HT1080 (cell line): ENCODE measurements at places on chromosomes 3 and 15.

DNA sequence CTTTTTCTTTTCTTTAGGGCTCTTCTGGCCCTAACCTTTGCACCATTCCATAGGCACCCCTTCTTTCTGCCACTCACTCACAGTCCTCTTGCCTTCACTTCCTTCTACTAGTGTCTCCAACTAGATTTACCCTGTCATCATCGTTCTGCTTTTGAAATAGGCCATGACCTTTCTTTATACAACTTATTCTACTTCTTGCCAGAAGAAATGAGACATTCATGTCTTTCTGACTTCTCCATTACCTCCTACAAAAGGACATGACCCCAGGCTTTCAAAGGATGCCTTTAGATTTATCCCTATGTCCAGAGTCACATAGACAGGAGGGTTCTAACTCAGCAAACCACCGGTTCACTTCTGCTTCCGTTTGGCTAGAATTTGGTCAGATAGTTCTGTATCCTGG lies 336.4 kb upstream of the LRRFIP2 start:
- no peak for DNase-seq

GRCh38 chr3:122101646-122102045 lies 46.5 kb downstream of the CD86 start:
- peak; percentile 66 for DNase-seq

GRCh38 chr3:19029837-19030521 lies 118.3 kb upstream of the KCNH8 start:
- DNase-seq, result no peak

DNA sequence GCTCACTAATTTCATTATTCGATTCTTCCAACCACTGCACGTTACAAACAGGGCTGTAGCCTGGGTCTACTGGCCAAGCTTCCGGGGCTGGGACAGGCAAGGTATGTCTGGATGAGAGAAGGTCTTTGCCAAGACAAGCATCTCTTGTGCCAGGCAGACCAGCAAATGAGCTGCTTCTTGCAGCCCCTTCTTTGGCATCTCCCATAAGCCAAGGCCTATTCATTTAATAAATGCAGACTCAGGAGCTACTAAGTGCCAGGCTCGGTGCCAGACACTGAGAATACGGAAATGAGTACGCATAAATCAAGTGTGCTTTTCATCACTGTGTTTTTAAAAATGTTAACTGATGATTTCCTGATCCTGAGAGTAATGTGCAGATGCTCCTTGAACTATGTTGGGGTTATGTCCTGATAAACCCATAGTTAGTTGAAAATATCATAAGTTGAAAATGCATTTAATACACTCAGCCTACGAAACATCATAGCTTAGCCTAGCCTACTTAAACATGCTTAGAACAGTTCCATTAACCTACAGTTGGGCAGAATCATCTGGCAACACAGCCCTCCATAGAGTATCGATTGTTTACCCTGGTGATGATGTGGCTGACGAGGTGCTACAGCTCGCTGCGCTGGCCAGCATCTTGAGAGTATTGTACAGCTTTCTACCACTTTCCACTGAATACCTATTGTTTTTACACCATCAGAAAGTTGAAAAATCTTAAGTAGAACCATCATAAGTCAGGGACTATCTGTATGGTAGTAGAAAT lies 135.0 kb upstream of the CTDSPL start:
- DNase-seq, result no peak

- no peak for DNase-seq
Observed at GRCh38 chr15:67504796-67505195, 16.1 kb upstream of the C15orf61 start.

DNA sequence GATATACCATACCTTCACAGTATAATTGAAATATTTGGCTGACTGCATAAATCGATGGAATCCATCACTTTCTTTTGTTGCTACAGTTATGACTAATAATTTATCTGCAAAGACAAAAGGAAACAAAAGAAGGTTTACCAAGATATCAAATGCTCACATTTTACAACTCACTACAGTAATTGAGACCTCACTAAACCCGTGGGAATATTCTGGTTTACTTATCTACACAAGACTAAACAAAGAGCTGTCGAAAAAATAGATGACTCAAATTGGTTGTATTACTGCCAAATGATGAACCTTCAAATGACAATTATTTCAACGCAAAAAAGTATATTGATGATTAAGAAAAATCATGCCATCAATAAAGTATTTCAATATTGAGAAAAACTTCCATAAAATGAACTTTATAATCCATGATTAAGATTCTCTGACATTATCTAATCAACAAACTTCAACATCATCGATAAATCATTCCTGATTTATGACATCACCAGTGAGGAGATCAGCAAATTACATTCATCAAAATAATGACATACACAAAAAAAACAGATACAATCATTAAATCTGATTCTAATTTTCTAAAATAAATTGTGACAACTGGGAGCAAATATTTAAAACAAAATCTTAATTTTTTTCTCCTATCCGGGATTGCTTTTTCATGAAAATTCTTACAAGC lies 36.7 kb downstream of the PLOD2 start:
- no peak for DNase-seq
